ENCODE measurements at places on chromosomes 4 and X.

DNA sequence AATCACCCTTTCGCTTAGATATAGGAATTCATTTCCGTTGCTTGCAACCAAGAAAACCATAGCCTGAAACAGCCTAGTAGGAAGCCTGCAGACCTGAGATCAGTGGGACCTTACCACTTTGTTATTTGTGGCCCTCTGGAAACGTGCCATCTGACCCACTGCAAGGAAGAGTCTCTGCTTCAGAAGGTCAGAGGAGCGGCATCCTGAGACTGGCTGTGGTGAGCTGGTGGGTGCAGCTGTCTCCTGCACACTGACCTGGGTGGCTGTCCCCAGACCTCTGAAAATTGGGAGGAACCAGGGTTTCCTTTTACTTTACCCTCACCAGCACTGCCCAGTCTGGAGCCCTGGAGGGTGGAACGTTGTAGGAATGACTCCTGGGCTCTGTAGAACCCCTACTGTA lies 18.2 kb downstream of the SHROOM2 start:
- no peak for DNase-seq

DNA sequence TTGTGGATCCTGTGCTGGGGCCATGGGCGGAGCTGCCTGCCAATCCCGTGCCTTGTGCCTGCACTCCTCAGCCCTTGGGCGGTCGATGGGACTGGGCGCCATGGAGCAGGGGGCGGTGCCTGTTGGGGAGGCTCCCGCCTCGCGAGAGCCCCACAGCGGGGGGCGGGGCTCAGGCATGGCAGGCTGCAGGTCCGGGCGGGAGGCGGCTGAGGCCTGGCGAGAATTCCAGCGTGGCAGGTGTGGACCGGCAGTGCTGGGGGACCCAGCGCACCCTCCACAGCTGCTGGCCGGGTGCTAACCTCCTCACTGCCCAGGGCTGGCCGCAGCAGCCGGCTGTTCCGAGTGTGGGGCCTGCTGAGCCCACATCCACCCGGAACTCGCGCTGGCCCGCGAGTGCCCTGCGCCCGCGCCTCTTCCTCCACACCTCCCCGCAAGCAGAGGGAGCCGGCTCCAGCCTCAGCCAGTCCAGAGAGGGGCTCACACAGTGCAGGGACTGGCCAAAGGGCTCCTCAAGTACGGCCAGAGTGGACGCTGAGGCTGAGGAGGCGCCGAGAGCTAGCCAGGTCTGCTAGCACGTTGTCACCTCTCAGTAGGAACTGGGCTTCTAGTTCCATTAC lies 85.9 kb downstream of the GBA3 start:
- DNase-seq, result no peak

- DNase-seq, result no peak
Observed at GRCh38 chr4:56692576-56692975, 11.5 kb upstream of the HOPX start.

DNA sequence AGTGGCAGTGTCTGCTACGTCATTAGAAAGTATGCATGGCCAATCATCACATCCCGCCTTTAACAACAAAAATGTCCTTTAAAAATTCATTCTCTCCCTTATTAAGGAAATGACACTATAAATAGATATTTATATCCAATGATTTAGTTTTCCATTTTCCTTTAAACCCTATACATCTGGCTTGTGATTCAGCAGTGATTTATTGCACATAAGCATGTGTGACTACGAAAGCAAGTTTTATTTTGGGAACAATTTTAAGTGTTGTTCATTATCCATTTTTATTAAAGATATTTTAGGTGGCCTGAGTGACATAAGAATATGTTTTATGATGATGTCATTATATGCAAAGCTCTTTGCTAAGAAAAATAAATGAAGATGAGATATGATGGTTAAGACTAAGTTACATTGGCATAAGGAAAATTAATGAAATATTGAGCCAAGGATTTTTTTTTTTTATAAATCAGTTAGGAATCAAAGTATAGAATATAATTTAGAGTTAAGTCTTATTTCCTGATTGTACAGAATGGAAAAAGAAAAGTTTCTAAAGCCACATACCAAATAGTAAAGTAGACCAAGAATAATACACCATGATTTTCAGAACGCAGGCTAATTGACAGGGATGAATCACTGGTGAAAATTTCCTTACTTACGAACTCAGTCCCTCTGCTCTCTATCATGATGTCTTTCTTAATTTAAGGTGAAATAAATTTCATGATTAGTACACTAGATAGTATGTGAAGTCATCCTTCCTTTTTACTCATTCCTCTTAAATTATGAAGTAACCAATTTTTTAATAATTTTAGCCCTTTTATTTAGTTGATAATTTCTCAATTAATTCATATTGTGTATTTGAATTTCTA lies 822.4 kb downstream of the FAT4 start:
- DNase-seq, result no peak

DNA sequence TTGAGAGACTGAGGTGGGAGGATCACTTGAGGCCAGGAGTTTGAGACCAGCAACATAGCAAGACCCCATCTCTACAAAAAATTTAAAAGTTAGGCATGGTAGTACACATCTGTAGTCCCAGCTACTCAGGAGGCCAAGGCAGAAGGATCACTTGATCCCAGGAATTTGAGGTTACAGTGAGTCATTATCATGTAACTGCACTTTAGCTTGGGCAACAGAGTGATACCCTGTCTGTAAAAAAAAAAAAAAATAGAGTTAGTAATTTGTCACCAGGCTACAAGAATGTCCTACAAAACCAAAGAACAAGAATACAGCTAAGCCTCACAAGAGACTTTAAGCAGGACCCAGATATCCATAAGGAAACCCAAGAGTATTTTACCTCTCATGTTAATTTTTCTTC lies 27.0 kb upstream of the RAB28 start:
- DNase-seq, result no peak

All from NCI-H2227 treated with DMSO at 0.1 percent for 48 hours (cell line).